ENCODE measurements at places on chromosomes 2 and 18.
A peak's percentile ranks its signal among the peaks of the same experiment; 100 is the strongest.

- no peak for DNase-seq
Observed at GRCh38 chr2:105741174-105741573, 3.5 kb upstream of the NCK2 start.

- DNase-seq: no peak
Observed at GRCh38 chr2:174080672-174081121, 115.5 kb upstream of the SP3 start.

DNA sequence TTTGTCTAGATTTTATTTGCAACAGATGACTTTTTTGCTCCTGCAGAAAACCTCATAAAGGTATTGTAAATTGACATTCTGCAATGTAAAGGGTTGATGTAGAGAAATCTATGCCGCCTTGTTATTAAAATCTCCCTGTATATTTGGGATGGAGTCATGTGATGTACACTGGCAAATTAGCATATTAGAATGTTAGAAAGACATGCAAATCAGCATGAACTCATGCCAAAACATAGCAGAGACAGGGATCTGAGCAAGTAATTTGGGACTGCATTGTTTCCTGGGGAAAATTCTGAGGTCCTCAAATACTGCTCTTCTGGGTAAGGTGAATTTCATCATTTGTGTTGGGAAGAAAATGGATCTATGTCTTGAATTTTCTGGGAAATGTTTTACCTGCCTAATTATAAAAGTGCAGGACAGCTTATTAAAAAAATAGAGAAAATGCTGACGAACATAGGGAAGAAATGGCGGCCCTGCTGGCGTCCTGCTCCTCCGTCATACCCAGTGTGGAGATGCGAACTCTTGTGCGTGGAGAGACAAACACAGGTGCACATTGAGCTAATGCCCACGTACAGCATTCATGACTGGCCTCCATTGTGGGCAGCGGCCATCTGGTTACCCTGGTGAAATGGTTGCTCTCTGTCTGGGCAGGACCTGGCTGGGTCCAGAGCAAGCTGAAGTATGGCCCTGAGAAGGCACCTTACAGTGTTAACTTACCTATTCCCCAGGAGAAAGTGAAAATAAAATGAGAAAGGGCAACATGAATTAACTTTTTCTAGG, 16.3 kb downstream of the ALLC start:
- DNase-seq: no peak

DNA sequence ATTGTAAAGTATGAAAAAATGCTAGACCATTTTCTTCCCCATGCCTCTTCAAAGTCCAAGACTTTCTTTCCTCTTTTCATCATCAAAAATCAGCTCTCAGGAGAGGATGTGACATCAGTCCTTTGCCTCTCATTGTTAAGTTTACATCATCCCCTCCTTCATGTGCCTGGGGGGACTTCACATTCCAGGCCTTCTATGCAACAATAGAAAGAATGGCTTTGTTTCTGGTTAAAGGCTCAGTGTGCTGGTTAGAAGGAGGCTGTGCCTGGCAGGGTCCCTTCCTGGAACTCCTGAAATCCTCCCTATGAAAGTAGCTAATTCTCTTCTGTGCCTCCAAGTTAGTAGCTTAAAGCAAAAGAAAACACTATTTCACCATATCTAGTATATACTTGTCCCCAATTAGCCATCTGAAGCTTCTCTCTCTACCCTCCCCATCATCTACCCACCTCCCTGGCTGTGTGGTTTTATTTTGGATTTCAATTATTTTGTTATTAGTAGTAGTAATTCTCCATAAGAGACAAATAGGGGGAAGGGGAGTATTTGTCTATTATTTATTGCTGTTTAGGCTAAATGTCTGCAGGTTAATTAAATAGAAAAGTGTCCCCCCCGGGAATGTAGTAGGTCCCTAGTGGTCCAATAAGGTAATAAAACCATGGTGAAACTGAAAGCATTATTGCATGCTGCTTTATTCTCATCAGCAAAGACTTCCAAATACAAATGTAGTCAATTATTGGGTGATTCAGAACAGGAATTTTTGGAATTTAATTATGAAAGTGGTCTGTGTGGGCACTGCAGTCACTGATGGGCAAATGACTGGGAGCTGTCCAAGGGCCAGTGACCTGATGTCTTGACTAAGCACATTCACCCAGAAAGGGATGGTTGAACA, 69.0 kb downstream of the CPO start:
- no peak for DNase-seq

- DNase-seq: no peak
Observed at GRCh38 chr18:58349650-58350049, 279.2 kb downstream of the ALPK2 start.

- no peak for DNase-seq
Observed at GRCh38 chr2:143901185-143901842, 618.6 kb downstream of the ZEB2 start.

- no peak for DNase-seq
Observed at GRCh38 chr2:88265352-88266303, 95.5 kb downstream of the THNSL2 start.

DNA sequence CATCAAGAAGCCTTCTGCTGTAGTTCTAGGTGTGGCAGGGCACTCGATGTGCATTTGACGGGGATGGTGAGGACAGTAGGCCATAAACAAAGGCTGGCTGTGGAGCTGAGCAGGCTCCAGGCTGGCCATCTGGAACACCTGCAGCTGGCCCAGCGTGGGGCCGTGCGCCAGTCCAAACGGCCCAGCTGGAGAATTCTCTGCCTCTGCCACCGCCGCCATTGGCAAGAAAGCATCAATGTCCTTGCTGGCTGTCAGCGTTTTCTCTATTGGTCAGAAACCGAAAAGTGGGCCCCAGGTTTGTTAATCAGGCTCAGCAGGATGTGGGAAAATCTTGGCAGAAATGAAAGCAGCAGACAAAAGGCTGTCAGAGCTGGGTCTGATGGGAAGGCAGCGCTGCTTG, 24.0 kb upstream of the CTIF start:
- DNase-seq: no peak

DNA sequence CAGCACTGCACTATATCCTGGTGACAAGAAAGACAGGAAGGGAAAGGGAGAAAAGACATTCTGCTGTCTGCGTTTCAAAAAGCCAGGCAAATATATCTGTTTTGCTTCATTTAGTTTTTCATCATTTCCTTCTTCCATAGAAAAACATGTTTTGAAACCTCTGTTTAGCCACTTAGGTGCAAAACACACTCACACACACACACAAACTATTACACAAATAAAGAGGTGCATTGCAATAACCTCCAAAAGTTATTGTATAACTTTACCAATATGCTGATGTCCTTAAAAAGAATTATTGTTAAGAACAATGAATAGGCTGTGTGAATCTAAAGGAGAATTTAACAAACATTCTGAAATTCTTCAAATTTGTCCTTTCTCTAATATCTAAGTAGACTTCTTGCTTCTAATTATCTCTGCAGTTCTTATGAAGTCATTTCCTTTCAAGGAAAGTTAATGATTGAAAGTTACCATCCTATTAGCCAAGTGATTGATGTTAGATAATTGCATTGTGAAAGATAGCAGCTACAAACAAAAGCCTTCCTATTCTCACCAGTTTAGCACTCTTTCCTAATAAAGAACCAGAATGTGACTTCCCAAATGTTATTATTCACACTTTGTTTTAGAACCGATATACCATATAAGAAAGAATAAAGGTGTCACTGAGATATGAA, 516.7 kb downstream of the KCNJ3 start:
- DNase-seq: no peak

GRCh38 chr2:154696810-154697417, 1.6 kb upstream of the KCNJ3 start:
- peak; percentile 5 for DNase-seq

- DNase-seq: peak; percentile 17
Observed at GRCh38 chr2:74267068-74267467, 68.7 kb downstream of the MTHFD2 start.

GRCh38 chr2:233218836-233219235, 32.6 kb upstream of the ATG16L1 start:
- no peak for DNase-seq

DNA sequence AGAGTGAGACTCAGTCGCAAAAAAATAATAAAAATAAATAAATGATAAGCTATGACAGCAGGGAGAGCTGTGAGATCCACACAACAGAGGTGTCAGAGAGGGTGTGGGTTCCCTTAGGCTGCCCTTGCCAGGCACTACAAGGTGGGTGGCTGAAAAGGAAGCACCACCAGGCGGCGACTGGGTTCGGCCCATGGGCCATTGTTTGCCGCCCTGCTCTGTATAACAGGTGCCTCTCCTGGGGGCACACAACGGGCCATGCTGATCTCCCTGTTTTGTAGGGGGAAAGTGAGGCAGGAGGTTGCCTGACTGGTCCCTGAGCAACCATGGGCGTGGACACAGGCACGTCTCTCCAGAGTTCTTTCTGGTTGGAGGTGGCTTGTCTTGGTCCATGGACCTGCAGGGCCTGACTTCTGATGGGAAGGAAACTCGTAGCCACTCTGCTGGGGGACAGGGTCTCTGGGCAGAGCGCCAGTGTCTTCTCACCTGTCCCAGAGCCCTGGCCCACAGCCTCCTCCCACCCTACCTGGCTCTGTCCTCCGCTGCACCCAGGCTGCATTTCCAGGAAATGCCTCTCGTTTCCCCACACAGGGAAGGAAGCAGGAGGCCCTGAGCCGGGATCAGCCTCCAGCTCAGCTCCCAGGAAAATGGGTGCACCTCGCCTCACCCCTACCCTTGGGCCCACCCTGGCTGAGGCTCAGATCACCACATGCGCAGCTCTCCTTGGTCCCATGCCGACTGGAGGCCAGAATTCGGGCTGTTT, 109.6 kb upstream of the ODC1 start:
- no peak for DNase-seq

DNA sequence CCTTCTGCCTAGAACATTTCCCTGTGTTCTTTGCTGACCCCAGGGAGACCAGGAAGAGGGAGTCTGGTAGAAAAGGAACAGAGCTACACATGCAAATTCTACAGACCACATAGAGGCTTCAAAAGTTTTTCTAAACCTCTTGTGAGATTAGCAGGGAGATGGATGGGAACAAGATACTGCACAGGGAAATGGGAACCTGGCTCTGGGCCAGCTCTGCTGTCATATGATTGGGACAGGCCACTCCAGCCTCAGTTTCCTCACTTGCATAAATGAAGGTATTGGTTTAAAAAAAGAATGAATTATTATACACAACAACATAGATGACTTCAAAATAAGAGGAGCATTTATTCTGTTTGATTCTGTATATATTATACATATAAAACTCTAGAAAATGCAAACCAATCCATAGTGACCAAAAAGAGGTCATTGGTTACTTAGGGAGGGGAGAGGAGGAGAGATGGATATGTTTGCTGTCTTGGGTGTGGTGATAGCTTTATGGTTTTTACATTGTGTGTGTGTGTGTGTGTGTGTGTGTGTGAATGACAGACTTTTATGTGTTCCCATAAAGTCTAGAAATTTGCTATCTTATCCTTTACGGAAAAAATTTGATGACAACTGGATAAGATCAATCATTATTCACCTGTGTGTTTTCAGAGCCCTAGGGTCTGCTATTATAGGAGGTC, 115.5 kb downstream of the MGAT5 start:
- no peak for DNase-seq
